GM12878 (cell line): ENCODE measurements at places on chromosomes 2 and 18. TPM values are rescaled to one million over a fixed set of nuclear protein-coding genes. Genes with fewer than 3 reads are reported as not detected.
A peak's percentile ranks its signal among the peaks of the same experiment; 100 is the strongest.

Gene IL36A
- polyA plus RNA-seq = not detected in 2 replicates

Gene DDX18
- 75.2 and 77.7 TPM in 2 replicates for polyA plus RNA-seq

DNA sequence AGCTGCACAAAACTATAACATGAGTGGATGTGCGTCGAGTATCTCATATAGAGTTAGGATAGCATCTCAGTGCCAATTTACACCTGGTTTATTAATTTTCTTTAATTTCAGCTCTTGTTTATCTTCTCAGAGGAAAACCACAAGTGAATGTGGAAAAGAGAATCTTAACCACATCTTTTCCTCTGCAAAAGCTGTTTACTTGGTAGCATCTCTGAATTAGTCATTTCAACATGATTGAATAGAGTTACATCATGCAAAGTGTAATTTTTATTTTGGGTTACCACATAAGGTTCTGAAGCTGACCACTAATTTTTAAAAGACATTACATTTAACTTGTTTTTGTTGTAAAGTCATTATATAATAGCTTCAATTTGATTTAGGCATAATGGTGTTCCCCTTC, 83.8 kb upstream of the FAM237A start:
- DNase-seq = no peak

DNA sequence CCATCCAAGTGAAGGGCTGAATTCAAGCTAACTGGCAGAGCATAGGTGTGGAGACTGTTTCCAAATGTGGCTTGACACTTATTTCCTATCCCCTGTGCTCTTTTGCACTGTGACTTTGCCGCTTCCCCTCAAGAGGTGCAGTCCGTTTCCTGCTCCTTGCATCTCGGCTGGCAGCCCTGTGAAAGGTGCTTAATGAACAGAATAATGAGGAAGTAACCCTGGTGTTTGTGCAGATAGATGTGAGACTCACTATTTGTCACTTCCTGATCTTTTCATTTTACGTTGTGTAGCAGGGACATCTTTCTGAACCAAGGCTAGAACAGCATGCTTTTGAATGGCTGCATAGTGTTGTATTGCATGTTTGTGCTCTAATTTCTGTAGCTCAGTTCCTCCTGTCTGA, 60.8 kb downstream of the CEP192 start:
- peak; percentile 17 for DNase-seq

GRCh38 chr18:36602620-36603019, 226.2 kb downstream of the TPGS2 start:
- no peak for DNase-seq

- no peak for DNase-seq
These were observed 18.4 kb downstream of the PREPL start for GRCh38 chr2:44342854-44343253.

DNA sequence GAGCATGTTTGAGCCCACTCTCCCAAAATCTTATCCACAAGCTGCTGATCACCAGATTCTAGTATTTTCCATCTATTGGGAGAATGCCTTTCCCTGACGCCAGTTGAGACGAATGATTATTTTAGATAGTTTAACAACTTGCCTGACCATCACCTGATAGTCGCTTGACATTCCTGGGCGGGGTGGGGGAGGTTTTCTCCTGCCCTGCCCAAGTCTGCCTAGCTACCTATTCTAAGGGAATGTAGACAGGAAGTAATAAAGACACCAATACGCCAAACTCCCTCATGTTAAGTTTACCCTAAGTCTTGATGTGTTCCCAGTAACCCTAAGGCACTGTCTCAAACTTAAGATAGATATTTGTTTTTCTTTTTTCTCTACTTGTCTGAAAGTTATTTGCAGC, 4.6 kb upstream of the ACAA2 start:
- no peak for DNase-seq

DNA sequence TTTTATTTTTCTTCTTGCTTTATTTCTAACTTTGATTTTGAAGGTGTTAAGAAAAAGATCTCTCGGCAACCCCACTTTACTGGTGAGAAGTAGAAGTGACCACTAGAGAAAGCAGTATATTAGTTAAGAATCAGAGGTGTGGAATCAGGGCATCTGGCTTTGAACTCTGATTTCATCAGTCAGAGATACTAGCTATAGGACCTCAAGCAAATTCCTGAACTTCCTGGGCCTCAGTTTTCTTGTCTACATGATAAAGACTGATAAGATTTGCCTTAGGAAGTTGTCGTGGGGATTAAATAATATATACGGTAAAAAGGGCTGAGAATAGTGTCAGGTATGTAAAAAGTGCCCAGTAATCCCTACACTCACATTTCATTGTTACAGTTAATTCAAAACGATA, 440.3 kb upstream of the CRIM1 start:
- DNase-seq = no peak

DNA sequence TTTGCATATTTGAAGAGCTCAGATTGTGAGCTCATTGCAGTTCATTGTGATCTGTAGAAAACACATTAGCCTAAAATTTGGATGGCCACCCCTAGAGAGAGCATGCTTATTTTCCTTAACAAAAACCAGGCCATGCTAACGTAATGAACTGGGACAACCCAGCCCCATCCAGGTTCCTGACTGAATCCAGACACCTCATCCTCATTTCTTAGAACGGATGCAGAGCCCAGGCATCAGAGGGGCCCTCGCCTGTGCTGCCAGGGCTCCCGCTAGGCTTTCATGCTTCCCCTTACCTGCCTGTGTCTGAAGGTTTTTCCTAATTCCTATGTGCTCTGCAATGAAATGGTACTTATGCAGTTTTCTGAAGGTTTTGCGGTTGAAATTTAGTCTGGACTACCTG, 171.1 kb downstream of the CCDC102B start:
- DNase-seq = no peak

- DNase-seq = no peak
These were observed 14.2 kb upstream of the HK2 start for GRCh38 chr2:74819702-74820101.

- DNase-seq = no peak
These were observed 9.4 kb downstream of the MBD2 start for GRCh38 chr18:54215069-54215468.

Gene G6PC2
- not detected in 2 replicates for polyA plus RNA-seq

Gene MARCHF4
- not detected in 2 replicates for polyA plus RNA-seq

DNA sequence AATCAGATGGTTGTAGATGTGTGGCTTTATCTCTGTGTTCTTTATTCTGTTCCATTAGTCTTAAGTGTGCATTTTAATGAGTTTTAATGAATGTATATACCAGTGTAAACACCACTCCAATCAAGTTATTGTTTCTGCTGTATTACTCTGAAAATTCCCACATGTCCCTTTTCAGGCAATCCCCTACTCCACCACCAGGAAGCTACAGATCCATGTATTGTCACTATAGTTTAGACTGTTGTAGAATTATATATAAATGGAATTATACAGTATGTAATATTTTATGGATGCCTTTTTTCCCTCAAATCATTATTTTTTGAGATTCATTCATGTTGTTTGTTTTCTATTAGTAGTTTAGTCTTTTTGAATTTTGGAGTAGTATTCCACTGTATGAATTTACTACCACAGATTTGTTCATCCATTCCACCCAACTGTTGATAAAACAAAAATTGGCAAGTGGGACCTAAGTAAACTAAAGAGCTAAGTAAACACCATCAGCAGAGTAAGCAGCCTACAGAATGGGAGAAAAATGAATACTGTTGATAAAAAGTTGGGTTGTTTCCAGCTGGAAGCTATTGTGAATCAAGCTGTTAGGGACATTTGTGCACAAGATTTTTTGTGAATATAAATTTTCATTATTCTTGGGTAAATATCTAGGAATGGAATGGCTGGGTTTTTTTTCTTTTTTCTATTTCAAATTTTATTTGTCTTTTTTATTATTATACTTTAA, 262.0 kb downstream of the CAMKMT start:
- no peak for DNase-seq

GRCh38 chr2:235494716-235495372, 1.0 kb downstream of the AGAP1 start:
- no peak for DNase-seq

Gene ANAPC1
- polyA plus RNA-seq = 49.4 and 56.9 TPM in 2 replicates

DNA sequence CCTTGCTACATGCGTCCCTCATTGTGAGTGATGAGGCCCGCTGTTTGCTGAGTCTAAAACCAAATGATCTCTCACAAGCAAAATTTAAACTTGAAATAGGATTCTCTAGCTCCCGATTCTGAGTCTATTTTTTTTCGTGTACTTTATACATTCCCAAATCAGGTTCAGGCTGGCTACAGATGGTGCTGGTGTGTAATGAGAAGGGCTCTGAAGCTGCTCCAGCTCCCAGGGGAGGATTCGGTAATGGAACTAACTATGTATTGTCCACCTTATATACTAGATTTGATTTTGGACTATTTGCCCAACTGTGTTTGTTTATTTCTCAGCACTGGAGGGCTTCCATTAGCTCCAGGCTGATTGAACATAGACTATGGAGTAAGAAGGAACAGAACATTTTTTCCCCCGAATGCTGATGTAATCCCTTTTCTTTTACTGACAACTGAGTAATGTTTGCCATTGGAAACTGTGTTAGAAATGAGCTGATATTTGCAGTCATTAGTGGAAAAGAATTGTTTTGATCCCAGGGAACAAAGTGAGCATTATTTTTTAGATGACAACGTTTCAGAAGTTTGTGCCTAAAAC, 274.0 kb upstream of the FIGN start:
- no peak for DNase-seq

Gene METTL8
- 94.4 and 95.6 TPM in 2 replicates for polyA plus RNA-seq

- DNase-seq = no peak
These were observed 20.4 kb downstream of the ATP6V1B1 start for GRCh38 chr2:70956141-70956540.

- DNase-seq = no peak
These were observed 76.9 kb downstream of the TTC21B start for GRCh38 chr2:165876712-165877111.

Gene SCN3A
- not detected in 2 replicates for polyA plus RNA-seq

Gene ABCG5
- not detected in 2 replicates for polyA plus RNA-seq

Gene IL36RN
- polyA plus RNA-seq = not detected in 2 replicates

DNA sequence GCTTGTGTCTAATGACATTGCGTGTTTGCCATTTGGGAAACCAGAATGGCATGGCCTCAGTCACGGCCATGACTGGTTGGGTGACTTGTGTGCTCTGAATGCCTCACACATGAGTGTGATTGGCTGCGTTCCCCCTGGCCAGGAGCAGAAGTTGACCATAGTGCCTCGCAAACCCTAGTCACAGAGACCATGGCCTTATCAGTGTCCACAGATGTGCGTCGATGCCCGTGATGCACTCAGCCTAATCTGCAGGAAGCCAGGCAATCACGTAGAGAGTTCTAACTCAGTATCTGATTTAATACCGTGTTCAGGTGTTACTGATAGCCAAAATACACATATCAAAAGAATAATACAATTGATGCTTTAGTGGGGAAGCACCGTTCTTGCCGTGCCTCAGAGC, 64.0 kb downstream of the BOLA3 start:
- DNase-seq = no peak
